ENCODE measurements at places on chromosomes 6 and 20.

- DNase-seq, result no peak
These were observed 7.9 kb upstream of the LATS1 start for GRCh38 chr6:149725785-149726184.

- DNase-seq, result no peak
These were observed 25.3 kb upstream of the TRAF3IP2 start for GRCh38 chr6:111631018-111631417.

- no peak for DNase-seq
These were observed 130.2 kb upstream of the SYNDIG1 start for GRCh38 chr20:24339210-24339641.

GRCh38 chr6:89940225-89941027 is 46.2 kb downstream of the GJA10 start:
- DNase-seq, result peak; percentile 61

GRCh38 chr20:12414446-12415274 is 497.0 kb downstream of the BTBD3 start:
- no peak for DNase-seq

- DNase-seq, result no peak
These were observed 127.4 kb upstream of the HCRTR2 start for GRCh38 chr6:55046869-55047422.

DNA sequence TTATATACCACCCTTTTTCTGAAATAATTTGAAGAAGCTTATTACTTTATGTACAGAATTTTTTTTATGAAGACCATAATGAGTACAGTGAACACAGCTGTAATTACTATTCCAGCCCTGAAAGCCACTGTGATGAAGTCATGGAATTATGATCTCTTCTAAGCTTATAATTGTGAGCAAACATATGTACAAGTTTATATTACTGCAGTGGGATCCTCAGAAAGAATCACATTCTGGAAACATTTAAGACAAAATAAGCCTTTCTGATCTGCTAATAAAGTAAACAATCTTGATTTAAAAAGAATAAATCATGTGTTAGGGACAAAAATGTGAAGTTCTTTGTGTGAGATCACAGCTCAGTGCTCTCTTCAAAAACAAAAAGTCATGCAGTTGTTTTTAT is 560.4 kb downstream of the CD109 start:
- no peak for DNase-seq

DNA sequence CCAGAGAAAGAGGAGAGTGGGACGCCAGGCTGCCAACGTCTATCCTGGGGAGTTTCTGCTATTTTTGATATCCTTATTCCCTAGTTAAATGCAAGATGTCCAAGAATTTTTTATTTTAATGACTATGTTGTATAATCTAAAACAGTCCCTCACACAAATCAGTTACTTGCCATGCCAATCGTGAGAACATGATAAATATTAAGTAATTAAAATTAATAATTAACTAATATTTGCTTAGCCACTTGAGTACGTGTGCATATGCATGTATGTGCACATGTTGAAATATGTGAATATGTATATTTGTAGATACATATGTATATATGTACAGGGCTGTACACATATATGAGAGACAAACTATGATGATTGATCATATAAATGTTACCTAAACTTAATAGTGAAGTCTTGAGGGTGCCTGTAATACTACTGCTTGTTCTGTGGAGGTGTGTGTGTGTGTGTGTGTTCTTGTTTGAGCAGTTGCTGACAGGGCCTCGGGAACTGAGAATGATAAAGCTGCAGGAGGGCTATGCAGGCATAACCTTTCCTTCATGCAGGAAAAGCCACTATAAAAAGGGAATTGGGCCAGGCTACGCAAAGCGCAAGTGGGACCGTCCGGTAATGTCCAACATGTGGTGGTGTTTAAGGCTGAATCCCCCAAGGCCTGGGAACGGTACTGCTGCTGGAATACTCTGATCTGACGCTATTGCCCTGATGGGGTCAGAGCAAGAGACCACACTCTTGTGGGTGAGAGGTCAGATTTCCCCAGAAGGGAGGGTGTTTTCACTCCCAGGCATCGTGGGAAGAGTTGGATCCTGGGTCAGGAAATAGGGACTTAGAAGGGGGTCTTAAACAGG is 148.3 kb upstream of the TBX18 start:
- no peak for DNase-seq

DNA sequence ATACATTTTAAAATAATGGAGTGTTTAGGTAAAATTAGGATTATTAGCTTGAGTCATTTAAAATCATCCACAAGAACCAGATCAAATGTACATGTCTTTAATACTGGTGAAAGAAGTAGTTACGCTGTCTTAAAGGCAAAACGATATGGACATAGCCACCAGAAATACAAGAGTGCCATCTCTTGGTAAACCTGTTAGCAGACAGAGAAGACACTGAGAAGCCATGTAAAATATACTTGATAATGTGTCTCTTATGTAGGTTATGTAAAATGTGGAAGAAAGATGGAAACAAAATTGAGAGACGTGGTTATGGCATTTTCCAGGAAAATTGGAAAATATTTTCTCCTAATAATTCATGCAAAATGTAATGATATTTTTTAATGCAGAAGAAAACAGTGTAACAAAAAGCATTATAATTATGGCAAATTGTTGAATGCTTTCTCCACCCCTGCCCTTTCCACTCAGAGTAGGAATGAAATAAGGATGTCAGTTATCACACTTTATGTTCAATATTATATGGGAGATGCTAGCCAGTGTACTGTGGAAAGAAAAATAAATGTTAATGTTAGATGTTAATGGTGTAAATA is 12.2 kb upstream of the SLC17A2 start:
- DNase-seq, result no peak

DNA sequence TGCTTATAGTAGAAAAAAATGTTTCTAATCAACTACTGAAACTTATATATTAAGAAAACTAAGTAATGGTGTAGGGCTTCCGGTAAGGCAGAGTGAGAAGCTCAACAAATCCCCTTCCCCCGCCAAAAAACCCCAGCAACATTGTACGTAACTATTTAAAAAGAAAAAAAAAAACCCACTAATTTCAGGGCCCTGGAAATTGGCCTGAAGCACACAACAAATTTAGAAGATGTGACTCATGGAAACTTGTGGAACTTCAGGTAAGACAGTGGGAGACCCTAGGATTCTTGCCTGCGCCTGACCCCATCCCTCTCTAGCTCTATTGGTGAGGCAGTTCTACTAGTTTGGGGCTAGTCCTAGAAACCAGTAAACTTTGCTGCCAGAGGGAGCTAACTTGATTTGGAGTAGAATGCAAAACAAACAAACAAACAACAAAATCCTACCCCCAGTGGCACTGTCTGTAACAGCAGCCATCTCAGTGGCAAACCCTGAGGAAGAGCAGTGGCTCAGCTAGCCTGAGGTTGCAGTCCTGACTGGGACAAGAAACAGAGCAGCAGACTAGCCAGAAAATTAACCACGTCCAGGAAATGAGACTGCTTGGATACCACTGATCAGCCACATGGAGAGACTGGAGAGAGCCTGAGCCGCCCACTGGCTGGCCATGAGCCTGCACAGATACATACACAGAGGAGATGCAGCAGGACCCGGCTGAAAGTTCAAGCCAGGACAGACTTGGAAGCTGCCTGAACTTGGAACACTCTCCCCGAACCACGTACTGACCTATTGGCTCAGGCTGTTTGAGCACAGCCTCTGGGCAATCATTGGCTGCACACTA is 135.1 kb downstream of the TBXT start:
- DNase-seq, result no peak

- peak; percentile 74 for DNase-seq
These were observed 19.4 kb upstream of the MRGBP start for GRCh38 chr20:62776692-62777527.

DNA sequence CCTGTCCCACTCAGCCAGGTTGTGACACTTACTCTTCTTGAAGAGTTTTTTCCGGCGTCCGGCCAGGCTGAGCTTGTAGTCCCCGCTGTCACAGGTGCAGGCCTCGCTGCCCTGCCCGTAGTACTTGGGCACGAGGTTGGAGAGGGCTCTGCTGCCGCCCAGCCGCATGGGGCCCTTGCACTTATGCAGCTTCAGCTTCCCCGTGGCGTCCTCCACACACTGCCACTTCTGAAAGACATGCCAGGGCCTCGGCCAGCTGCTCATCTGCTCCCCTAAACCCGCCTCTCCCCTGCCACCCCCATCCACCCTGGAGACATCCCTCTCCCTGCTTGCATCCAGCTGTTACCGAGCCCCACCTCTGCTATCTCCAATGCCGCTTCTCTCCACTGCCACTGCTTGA is 113.1 kb downstream of the SULF2 start:
- DNase-seq, result no peak

- DNase-seq, result no peak
These were observed 46.2 kb downstream of the CDS2 start for GRCh38 chr20:5172903-5173463.

- DNase-seq, result no peak
These were observed 106.5 kb downstream of the THEMIS start for GRCh38 chr6:127794405-127794804.

- DNase-seq, result no peak
These were observed 537 bp downstream of the TCP1 start for GRCh38 chr6:159788753-159789376.

GRCh38 chr20:4726710-4727397 is 5.1 kb downstream of the PRND start:
- DNase-seq, result peak; percentile 79

GRCh38 chr6:149122850-149123821 is 194.4 kb upstream of the TAB2 start:
- DNase-seq, result no peak

GRCh38 chr6:81575442-81575841 is 177.0 kb downstream of the TENT5A start:
- no peak for DNase-seq

DNA sequence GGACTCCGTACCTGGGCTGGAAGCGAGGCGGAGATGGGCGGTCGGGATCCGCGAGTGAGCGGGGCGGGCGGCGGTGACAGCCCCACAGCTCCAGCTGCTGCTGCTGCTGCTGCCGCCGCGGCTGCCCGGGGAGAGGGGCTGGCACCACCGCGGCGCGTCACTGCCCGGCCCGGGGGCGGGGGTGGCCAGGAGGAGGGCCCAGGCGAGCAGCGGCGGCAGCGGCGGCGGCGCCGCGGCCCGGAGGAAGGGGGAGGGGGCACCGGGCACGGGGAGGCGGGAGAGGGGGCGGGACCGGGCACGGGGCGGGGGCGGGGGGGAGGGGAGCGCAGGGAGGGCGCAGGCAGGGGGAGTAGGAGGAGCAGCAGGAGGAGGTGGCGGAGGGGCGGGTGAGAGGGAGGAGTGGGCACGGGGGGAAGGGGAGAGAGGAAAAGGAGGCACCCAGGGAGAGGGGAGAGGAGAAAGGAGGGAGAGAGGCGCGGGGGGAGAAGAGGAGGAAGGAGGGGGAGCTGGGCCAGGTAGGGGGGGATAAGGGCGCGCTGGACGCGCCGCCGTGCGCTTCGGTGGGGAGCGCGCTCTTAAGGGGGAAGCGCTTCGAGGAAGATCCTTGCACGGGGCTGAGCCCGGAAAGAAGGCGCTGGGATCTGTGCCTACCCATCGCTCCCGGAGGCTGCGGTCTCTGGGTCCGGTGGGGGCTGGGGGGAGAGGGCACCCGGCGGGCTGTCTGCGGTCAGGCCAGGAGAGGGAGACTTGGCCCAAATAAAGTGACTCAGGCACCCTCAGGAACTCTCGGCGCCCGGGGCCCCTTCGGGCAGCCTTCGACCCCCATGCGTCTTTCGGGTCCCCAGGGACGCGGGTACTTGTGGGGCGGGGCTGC is 101.5 kb downstream of the NOL4L start:
- DNase-seq, result peak; percentile 66

DNA sequence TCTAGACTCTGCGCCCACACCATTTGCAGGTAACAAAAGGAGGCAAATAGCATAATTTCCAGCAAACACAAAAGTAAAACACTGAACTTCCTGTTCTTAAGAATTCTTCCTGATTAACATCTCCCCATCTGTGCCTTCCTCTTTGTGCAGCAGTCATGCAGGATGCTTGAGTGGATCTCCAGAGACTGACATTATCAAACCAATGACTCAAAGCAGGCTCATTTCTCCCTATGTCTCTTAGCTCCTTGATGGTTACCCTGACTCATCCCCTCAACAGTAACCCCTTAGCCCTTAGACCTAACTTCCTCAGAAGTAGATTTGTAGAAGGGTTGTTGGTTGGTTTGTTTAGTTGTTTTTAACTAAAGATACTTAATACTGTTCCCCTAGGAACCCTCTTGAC is 137.0 kb upstream of the RIN2 start:
- DNase-seq, result no peak

DNA sequence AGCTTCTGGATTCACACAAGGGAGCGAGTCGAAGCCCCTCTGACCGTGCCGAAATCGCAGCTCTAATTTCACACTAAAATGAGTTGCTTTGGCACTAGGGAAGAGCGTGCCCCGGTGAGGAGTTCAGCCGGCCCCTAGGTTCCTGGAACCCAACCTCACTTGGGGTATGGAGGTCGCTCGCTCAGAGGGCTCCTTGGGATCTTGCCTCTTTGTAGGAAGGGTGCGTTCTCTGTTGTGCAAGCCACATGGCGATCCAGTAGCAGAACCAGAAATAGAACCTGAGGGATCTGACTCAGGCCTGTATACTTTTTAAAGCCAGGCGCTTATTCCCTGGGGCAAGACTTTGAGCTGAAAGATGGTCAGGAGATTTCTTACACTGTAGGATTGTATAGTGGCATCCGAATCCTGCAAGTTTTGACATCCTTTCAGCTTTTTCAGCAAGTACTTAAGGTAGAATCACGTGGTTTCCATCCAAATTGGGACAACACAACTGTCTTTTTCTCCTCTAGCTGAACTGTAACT is 861 bp upstream of the RALGAPA2 start:
- no peak for DNase-seq

DNA sequence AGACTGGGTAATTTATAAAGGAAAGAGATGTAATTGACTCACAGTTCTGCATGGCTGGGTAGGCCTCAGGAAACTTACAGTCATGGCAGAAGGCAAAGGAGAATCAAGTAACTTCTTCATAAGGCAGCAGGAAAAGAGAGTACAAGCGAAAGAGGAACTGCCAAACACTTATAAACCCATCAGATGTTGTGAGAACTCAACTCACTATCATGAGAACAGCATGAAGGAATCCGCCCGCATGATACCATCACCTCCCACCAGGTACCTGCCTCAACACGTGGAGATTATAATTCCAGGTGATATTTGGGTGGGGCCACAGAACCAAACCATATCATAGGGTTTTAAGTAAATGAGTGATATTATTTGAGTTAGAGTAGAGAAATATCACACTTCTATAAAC is 189.3 kb downstream of the TSHZ2 start:
- no peak for DNase-seq

DNA sequence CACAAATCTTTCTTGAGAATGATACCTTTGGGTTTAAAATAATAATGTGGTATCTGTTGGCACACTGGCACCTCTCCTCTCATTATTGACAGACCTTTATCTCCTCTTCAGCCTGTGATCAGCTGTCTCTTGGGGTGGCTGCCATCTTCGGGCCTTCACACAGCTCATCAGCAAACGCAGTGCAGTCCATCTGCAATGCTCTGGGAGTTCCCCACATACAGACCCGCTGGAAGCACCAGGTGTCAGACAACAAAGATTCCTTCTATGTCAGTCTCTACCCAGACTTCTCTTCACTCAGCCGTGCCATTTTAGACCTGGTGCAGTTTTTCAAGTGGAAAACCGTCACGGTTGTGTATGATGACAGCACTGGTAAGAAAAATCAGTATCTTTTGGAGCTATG is 232.8 kb downstream of the GRIK2 start:
- no peak for DNase-seq
